ENCODE measurements at places on chromosomes 16 and 17. TPM values are rescaled to one million over a fixed set of nuclear protein-coding genes. Genes with fewer than 3 reads are reported as not detected.

PIRT gene
- total RNA-seq: not detected

KCNJ12 gene
- 3.4 TPM for total RNA-seq

GPR179 gene
- total RNA-seq: 0.31 TPM

SKA2 gene
- total RNA-seq: 46.7 TPM

COG7 gene
- 34.0 TPM for total RNA-seq

OTOA gene
- total RNA-seq: 0.18 TPM

MT1E gene
- total RNA-seq: 22.1 TPM

GRCh38 chr16:3356118-3356517, 429 bp downstream of the OR2C1 start:
- no peaks in the 10 kb centered on the region for H3K4me1 ChIP-seq
- DNase-seq: no peak
- no peak overlapping the region for H3K4me3 ChIP-seq
- H3K36me3 ChIP-seq: no peaks in the 10 kb centered on the region
- no peaks in the 10 kb centered on the region for H3K27me3 ChIP-seq

DNA sequence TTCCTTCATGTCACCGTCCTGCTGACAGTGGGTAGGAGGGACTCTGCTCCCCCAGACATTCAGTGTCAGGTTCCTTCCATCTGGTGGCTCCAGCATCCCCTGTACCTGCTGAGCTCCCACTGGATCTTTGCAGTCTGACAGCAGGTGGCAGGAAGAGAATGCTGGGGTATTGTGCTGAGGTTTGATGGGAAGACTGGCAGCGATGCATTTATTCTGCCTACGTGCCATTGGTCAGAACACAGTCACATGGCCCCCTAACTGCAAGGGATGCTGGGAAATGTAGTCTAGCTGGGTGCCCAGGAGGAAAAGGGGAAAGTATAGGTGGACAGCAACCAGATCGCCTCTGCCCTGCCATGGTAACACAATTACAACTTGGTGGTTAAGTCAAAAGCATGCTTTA, 44.4 kb downstream of the IRX3 start:
- H3K4me3 ChIP-seq: no peak overlapping the region
- no peak overlapping the region for H3K27ac ChIP-seq

DNA sequence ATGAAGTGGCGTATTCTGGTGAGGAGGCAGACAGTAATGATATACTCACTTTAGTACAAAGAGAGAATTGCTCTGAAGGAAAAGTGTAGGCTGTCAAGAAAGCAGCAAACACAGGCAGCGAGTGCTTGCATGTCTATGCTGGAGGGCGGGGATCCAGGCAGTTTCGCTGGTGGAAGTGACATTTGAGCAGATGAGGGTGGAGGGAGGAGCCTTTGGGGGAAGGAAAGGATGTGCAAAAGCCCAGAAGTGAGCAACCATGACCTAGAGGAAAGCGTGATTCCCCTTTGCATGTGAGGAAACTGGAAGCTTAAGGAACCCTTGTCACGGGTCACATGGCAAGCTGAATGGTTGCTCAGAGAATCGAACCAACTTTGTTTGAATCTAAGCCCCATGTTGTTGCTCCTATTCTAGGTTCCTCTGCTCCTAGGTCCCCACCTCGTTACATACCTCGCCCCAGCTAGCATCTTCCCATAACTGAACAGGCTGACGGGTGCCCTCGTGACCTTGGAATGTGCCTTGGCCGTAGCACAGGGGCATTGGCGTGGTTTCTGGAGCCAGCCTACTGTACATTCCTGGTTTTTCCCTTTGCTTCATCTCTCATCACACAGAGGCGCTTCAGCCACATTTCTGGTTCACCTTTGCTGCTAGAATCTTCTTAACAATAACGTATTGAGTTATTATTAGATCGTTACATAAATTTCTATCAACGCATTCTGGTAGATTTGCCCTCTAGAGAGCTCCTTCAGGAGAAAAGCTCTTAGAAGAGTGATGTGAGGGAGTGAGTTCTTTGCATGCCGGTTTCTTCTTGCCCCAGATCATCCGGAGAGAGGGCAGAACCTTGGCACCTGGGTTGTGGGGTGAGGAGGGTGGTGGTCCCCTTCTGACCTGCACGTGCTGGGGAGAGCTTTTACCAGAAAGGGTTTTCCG, 191.8 kb downstream of the SNX29 start:
- no peaks in the 10 kb centered on the region for H3K27me3 ChIP-seq
- H3K36me3 ChIP-seq: no peaks in the 10 kb centered on the region
- peaks cover 7% of the 10 kb centered on the region for H3K4me1 ChIP-seq
- no peak overlapping the region for H3K27ac ChIP-seq
- H3K4me3 ChIP-seq: no peak overlapping the region

GRCh38 chr16:30741461-30741914, 6.7 kb upstream of the PHKG2 start:
- H3K27me3 ChIP-seq: no peaks in the 10 kb centered on the region
- DNase-seq: peak; percentile 64
- H3K4me3 ChIP-seq: no peak overlapping the region
- peak overlapping the region; percentile 68 for H3K27ac ChIP-seq

- H3K27ac ChIP-seq: no peak overlapping the region
- no peaks in the 10 kb centered on the region for H3K27me3 ChIP-seq
- no peak overlapping the region for H3K4me3 ChIP-seq
- no peak for DNase-seq
- H3K4me1 ChIP-seq: no peaks in the 10 kb centered on the region
- H3K36me3 ChIP-seq: no peaks in the 10 kb centered on the region
These were observed 847.4 kb upstream of the EEF2KMT start for GRCh38 chr16:5944971-5945370.

DNA sequence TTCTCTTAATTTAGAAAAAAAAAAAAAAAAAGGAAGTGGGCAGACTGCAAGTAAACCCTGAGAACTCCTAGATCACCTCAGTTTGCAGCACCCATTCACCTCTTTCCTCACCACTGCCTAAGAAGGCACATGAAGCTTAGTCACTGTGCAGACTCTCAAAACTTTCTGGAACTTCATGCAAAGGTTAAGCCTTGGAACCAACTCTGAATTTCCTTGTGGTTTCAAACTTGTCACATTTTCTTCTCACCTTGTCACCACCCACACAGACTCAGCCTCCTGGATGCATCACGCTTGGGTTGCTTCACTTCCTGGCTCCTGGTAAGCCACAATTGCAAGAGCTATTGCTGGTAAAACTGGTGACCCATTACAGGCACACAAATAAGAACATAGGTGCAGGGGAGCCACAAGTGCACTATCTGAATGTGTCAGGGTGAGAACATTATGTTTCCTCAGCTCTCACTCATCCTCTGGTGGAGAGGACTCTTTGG, 15.0 kb upstream of the CPD start:
- H3K27me3 ChIP-seq: no peaks in the 10 kb centered on the region
- DNase-seq: no peak
- no peaks in the 10 kb centered on the region for H3K36me3 ChIP-seq
- H3K4me1 ChIP-seq: no peaks in the 10 kb centered on the region
- no peak overlapping the region for H3K27ac ChIP-seq

GRCh38 chr17:45895969-45896785, 1.8 kb downstream of the MAPT start:
- H3K4me3 ChIP-seq: no peak overlapping the region
- H3K27me3 ChIP-seq: peaks cover 37% of the 10 kb centered on the region
- H3K36me3 ChIP-seq: no peaks in the 10 kb centered on the region
- H3K27ac ChIP-seq: no peak overlapping the region
- DNase-seq: no peak
- H3K4me1 ChIP-seq: no peaks in the 10 kb centered on the region

DNA sequence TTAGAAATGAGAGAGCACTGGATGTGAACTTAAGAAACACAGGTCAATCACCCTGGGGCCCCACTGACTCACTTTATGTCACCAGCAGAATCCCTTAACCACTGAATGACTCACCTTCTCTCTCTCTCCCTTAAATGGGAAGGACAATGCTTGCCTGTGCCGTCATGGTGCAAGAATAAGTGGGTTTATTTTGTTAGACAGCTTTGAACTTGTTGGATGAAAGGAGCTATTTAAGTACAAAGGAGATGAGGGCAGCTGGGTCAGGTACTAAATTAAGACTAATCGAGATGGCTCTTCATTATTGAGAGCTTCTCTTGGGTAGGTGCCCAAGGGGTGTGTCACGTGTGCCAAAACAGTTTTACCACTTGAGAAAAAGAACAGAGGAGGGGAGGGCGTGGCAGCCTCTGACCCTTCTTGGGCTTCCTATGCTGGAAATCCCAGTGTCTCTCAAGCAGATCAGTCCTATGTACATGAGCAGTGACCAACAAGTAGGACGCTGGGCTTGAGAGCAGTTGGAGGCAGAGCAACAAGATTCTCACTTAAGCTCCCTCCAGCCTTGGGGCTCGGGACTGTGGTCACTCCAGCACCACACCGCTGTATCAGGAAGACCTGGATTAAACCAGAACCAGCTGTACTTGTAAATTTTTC, 6.7 kb upstream of the KRT31 start:
- no peaks in the 10 kb centered on the region for H3K27me3 ChIP-seq
- H3K36me3 ChIP-seq: no peaks in the 10 kb centered on the region
- no peak overlapping the region for H3K27ac ChIP-seq
- no peak for DNase-seq
- H3K4me1 ChIP-seq: no peaks in the 10 kb centered on the region
- peak overlapping the region; percentile 1 for H3K4me3 ChIP-seq

- H3K27me3 ChIP-seq: no peaks in the 10 kb centered on the region
- H3K36me3 ChIP-seq: no peaks in the 10 kb centered on the region
- no peak for DNase-seq
- no peaks in the 10 kb centered on the region for H3K4me1 ChIP-seq
These were observed 35.2 kb downstream of the LRRC75A start for GRCh38 chr17:16456742-16457316.

- no peaks in the 10 kb centered on the region for H3K36me3 ChIP-seq
- no peak overlapping the region for H3K4me3 ChIP-seq
- no peaks in the 10 kb centered on the region for H3K4me1 ChIP-seq
These were observed 8.0 kb downstream of the PRSS41 start for GRCh38 chr16:2806286-2806685.

DNA sequence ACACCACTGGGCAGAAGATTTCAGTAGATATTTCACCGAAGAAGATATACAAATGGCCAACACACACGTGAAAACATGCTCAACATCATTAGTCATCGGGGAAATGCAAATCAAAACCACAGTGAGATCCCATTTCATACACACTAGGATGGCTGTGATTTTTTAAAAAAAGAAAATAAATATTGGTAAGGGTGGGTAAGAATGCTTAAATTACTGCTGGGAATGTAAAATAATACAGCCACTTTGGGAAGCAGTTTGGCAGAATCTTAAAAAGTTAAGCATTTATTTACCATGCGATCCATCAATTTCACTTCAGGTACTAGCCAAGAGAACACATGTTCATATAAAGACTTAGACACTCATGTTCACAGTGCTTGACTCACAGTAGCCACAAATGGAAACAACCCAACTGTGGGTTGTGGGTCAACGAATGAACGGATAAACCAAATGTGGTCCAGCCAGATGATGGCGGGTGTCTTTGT, 6.5 kb upstream of the C16orf74 start:
- H3K27me3 ChIP-seq: peaks cover 13% of the 10 kb centered on the region
- H3K27ac ChIP-seq: no peak overlapping the region
- no peak overlapping the region for H3K4me3 ChIP-seq
- DNase-seq: no peak
- no peaks in the 10 kb centered on the region for H3K4me1 ChIP-seq

GRCh38 chr17:63552211-63552610, 1.9 kb downstream of the DCAF7 start:
- no peaks in the 10 kb centered on the region for H3K27me3 ChIP-seq
- H3K4me1 ChIP-seq: peaks cover 5% of the 10 kb centered on the region
- no peak overlapping the region for H3K27ac ChIP-seq

GRCh38 chr17:17224137-17224536, 12.8 kb downstream of the FLCN start:
- peaks cover 37% of the 10 kb centered on the region for H3K36me3 ChIP-seq
- H3K27ac ChIP-seq: no peak overlapping the region
- no peak overlapping the region for H3K4me3 ChIP-seq

DNA sequence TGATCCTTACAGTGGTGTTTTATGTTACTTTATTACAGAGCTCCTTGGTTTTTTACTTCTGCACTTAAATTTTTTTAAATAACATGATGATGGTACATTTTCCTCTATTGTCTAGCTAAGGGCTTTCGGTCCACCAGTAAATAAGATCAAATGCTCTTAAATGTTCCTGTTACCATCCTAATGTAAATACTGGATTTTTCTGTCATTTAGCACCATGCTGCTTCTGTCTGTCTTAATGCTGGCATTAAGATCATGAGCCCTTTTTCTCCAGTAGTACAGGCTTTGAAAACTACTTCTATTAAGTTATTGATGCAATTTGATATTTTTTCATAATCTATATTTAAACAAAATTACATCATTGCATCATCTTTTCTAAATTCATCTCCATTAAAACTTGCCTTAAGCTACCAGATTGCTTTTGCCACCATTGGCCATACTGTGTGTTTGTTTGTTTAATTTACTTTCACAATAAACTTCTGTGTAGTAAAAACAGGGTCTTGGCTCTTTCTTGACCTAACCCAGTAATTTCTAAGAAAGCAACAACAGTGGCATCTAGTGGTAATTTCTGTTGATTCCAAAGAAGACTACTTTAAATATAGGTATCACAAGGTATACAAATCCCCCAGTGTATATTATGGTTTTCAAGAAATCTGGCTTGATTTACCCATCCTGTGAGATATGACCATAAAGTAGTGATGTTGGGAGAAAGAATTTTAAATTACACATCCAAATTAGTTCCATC, 9.0 kb upstream of the PHAF1 start:
- no peak for DNase-seq
- no peak overlapping the region for H3K27ac ChIP-seq
- no peak overlapping the region for H3K4me3 ChIP-seq
- H3K27me3 ChIP-seq: no peaks in the 10 kb centered on the region
